ENCODE measurements at places on chromosomes 5 and 9.

DNA sequence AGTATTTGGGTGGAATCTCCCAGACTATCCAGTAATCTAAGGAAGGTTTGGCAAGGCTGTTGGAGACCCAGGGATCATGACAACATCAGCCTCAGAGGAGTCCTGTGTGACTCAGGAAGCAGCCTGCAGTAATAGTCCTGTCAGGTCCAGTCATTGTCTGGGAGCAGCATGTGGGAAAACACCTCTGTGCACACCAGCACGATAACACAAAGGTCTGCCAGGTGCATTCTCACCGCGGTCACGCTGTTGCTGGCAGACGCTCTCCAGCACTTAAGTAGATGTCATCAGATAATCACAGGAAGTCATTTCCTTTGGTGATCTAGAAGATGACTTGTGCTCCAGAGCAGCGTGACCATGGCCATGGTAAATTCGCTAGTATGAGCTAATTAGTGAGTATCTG, 99.2 kb upstream of the IQGAP2 start:
- DNase-seq = peak; percentile 78

GRCh38 chr5:140322751-140323731, 20.1 kb upstream of the PFDN1 start:
- no peak for DNase-seq

DNA sequence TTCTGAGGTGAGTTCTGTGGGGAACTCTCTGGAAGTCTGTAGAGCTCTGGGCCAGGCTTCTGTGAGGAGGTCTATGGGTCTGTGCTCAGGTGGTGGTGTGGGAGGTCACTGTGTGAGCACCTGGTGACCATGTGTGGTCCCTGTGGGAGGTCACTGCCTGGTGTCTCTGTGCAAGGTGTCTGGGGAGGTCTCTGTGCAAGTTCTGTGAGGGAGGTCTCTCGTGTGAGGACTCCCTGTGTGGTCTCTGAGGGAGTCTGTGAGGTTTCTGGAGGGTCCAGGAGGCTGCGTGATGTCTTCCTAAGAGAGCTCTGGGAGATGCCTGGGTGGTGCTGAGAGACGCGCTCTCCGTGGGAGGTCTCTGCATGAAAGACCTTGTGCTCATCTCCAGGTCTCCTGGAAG, 6.0 kb upstream of the SPATA31E1 start:
- DNase-seq = no peak

- DNase-seq = peak; percentile 73
These were observed at the start of gene ZNF483 for GRCh38 chr9:111525056-111525977. Gene ZNF483 (plus strand): TSS chr9:111525179. CDS start chr9:111527396, 2,217 bp downstream.

- no peak for DNase-seq
These were observed 479.6 kb upstream of the KLF4 start for GRCh38 chr9:107969141-107969540.

DNA sequence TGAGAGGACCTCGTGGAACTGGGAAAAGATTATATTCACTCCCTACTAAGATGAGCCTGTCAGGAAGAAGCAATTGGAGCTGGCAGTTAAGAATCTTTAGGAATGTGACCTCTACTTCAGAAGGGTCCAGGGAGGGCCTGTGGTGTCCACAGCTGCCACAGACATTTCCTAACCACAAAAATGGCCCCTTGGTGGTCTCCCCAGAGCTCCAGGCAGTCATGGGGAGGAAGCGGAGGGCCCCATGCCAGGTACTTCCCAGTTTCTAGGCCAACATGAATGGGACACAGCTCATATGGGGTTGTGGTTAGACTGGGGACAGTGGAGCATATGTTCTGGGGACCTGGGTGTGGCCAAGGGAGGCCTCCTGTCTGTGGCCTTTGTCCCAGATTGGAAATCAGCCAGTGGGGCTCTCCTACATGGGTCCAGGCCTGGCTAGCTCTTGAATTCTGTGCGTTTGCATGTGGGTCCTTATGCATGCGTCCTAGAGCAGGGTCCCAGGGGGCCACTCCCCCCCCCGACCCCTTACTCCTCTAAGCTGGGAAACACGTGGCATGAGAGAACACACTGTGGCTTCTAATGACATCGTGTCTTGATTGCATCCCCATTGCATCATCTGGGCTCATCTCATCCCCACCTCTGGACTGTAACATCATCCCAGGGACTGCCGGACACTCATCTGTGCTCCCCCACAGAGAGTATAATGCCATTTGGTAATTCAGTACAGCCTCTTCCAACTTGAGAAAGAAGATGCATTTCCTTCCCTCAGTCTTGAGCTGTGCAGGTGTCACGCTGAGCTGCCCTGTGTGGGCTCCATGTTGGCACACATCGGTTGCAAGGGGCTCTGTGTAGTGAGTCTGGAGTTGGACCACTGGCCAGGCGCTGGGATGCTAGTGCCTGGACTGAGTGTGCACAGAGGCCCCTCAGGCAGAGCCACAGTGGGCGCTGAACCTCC, 31.3 kb downstream of the IRF1 start:
- DNase-seq = peak; percentile 49

DNA sequence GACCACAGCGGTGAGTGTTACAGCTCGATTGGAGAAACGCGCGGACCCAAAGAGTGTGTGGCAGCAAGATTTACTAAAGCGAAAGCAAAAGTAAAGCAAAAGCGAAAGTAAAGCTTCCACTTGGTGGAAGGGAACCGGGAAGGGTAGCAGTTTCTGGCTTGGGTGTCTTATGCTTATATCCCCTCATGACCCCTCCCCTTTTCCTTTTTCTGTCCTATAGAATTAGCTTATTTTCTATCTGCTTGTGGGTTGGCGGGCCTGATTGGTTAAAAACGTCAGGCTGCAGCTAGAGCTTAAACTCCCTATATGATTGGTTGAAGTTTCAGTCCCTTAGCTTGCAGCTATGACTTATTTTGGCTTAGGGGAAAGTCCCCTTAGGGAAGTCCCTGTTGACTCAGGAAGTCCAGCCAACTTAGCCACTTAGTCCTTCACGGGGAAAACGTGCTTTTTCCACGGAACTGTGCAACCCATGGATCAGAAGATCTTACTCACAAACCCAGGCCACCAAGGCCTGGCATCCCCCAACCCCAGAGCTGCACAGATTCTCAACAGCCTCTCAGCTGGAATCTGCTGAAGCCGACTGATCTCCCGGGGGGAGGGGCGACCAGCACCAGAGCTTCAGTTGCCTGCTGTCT, 114.2 kb upstream of the ADAMTS16 start:
- DNase-seq = no peak

DNA sequence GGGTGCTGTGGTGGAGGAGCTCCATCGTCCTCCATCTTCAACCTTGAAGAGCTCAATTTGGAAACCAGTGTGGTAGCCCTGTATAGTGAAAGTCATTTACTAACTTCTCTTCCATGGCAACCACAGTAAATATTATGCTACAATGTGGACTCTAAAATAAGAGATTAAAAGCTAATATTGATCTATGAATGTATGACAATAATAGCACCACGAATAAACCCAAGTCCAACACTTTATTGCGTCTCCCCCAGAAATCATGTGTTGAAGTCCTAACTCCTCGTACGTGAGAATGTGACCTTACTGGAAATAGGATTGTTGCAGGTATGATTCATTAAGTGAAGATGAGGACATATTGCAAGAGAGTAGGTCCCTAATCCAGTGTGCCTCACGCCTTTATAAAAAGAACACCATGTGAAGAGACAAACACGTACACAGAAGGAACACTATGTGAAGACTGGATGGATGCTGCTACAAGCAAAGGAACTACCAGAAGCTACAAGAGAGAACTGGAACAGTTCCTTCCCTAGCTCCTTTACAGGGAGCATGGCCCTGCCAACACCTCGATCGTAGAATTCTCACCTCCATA, 276.2 kb downstream of the PDE4D start:
- no peak for DNase-seq

- DNase-seq = no peak
These were observed 332 bp downstream of the SGCD start for GRCh38 chr5:156327296-156327695.

DNA sequence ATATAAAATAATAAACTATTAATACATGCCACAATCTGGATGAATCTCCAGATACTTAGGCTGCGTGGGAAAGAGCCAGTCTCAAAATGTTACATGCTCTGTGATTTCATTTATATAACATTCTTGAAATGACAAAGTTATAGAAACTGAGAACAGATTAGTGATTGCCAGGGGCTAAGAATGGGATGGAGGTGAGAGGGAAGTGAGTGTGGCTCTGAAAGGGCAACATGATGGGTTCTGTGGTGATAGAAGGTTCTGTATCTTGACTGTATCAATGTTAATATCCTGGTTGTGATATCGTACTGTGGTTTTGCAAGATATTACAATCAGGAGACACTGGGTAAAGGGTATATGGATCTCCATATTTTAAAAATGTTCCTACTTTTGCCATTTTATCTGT, 50.7 kb downstream of the SPEF2 start:
- DNase-seq = peak; percentile 34

- no peak for DNase-seq
These were observed 15.0 kb downstream of the ABHD17B start for GRCh38 chr9:71895955-71896354.

DNA sequence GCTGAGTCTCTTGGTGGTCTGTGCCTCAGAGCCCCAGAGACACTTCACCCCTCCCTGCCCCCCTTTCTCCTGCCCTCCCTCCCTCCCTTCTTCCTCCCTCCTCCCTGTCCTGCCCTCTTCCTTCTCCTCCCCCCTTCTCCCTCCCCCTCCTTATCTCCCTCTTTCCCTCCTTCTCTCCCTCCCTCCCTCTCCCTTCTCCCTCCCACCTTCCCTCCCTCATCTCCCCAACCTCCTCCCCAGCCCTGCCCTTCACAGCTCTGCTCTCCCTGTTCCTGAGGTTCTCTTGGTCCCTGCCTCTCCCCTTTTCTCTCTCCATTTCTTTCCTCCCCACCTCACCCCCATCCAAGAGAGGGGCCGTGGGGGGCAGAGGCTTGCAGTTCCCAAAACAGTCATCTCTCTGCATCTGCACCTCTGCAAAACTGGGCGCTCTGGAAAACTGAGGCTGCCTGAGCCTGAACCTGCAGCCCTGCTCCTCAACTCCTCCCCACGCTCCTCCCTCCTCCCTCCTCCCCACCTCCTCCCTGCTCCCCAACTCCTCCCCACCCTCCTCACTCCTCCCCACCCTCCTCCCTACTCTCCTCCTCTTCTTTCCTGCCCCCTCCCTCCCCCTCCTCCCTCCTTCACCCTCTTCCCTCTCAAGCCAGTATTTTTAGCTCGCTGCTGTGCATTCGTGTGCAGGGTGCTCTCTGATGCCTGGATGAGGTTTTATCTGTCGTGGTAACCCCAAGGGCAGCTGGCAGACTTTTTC, 219.1 kb downstream of the C9orf50 start:
- no peak for DNase-seq

DNA sequence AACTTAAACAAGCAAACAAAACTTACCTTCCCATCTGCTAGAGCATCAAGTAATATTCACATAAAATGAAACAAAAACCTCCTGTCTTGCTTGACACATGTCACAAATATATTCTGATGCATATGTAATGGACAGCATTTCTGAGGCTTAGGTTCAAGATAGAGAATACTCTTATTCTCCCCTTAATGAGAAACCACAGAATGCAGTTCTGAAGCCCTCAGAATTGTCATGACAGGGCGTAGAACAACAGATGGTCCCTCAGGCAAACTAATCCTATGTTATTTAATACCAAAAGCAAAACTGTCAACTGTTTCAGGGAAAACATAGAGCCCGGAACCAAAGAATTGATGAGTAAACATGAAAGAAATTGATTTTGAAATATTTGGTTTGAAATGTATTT, 229.9 kb upstream of the RIOK2 start:
- DNase-seq = no peak

GRCh38 chr5:173771121-173771724, 116.9 kb upstream of the CPEB4 start:
- no peak for DNase-seq

- DNase-seq = no peak
These were observed 174.9 kb upstream of the HMHB1 start for GRCh38 chr5:143636931-143637528.
